Ammon's horn (tissue), 1 donor: ENCODE measurements at places on chromosomes 1 and 21.
A peak's percentile ranks its signal among the peaks of the same experiment; 100 is the strongest.

DNA sequence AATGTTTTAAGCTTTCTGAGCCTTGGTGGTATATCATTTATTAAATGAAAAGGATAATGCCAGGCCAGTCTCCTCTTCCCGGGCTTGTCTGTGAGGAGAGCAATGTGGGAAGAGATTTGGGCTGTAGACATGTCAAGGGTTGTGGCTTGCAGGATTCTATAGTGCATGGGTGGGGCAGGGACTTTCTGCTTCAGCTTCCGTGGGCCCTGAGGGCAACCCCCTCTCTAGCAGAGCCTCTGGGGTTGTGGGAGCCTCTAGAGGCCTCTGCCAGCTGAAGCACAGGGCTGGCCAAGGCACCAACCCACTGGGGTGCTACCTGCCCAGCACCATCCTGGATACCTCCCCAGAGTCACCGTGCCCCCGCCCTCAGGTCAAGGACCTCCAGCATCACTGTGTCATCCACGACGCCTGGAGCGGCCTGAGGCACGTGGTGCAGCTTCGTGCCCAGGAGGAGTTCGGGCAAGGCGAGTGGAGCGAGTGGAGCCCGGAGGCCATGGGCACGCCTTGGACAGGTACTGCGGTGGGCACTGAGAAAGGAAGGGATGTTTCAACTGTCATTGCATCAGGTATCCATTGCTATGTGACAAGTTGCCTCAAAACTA lies 30.6 kb downstream of the IL6R start:
- DNase-seq: no peak

DNA sequence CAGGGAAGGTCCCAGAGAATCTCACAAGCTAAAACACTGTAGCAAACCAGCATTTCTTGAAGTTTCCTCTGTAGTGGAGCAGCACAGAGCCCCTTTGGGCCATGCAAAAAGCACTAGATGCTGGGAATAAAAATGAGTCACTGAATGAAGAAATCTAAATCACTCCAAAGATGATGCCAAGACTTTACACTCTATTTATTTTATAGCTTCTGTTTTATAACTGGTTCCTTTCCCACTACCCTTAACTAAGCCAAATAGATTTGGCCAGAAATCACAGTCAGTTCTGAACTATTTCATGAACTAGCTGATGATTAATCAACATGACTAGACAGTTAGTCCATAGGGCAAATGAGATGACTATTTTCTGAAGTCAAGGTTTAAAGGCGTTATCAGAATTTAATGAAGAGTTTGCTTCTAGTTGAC lies 89.5 kb downstream of the SCMH1 start:
- no peak for DNase-seq

GRCh38 chr21:44942566-44942965 lies 2.7 kb downstream of the SLX9 start:
- no peak for DNase-seq

DNA sequence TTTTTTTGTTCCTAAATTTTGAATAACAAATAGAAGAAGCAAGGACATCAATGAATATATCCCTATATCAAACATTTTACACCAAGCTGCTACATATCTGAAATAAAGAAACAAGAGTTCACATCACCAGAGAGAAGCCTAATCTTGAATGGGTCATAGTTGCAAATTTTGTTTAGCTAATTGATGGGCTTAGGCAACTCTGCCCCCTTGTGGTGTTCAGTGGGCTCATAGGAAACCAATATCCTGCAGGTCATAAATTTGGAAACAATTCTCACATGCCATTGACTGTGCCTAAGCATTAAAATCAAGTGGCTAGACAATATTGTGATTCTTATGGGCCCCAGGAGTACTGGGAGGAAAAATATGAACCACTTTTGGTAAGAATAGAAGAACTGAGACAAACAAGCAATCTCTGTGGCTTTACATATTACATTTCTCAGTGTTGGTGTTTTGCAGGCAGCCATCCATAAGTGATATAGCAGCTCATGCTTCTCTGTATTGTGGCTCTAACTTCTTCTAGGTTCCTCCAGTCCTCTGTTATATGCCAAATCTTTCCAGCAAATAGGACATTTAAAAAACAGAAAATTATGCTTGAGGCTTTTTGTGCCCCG lies 1262.8 kb upstream of the PRMT6 start:
- peak; percentile 64 for DNase-seq

DNA sequence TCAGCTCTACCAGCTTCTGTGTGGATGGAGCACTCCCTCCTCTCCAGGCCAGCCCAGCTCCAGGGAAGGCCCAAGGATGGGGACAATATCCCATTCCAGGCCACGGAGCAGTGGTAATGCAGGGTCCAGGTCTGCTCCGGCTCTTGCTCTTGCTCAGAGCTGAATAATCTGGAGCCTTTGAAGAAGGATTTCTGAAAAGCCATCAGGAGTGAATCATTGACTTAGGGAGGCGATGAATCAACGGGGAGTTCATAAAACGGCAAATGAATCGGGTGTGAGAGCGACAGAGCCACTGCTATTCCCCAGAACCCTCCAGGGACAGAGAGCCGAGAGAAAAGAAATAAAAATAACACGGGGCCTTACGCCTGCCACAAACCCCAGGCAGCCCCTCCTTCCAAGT lies 7.7 kb downstream of the POU3F1 start:
- DNase-seq: no peak

DNA sequence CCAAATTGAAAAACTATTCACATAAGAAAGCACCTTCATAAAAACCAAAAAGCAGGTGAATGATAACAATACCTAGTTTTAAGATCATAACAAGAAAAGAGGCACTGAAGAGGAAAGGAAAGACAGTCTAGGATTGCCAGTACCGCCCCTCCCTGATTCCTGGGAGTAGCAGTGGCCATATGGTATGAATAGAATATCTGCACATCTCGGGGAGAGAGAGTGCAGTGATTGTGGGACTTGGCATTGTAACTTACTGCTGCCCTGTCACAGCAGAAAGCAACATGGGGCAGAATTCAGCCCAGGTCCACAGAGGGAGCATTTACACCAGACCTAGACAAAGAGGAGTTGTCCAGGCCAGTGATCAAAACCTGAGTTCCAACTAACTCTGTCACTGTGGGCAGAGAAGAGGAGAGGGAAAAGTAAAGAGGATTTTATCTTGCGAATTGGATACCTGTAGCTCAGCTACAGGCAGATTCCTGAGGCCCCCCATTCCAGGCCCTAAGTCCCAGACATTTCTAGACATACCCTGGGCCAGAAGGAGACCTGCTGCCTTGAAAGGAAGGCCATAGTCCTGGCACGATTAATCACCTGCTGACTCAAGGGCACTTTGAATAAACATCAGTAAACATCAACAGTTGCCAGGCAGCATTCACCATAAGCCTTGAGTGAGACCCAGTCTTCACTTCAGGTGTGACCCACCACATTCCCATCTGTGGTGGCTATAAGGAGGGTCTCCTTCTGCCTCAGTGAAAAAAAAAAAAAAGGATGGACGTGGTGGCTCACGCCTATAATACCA lies 397.5 kb downstream of the TGFB2 start:
- no peak for DNase-seq

DNA sequence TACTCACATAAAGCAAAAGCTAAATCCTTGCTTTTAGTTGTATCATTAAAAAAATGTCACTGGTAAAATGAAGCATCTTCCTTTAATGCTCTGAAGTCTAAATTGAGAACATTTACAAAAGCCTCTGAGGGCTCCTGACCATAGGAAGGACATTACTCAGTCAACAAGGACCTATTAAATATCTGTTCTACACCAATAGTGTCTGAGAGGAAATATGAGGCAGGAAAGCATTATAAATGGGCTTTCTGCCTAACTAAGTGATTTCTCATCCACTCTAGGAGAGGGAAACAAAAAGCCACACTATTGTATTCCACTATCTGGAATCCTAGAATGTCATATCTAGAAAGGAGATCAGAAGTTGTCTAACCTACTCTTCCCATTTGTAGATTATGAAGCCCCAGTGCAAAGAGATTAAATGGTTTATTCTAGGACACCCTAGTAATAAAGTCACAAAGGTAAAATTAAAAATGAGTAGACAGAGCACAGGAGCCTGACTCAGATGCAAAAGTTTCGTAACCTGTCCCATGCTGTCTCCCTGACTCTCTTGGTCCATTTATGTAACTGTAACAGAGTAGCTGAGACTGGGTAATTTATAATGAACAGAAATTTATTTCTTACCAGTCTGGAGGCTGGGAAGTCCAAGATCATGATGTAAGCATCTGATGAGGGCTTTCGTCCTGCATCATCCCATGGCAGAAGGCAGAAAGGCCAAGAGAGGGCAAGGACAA lies 17.6 kb downstream of the RGS1 start:
- DNase-seq: no peak

- peak; percentile 56 for DNase-seq
Observed at GRCh38 chr1:245501633-245502032, 346.8 kb downstream of the KIF26B start.

GRCh38 chr1:119462964-119463363 lies 44.0 kb upstream of the HSD3B1 start:
- DNase-seq: no peak

DNA sequence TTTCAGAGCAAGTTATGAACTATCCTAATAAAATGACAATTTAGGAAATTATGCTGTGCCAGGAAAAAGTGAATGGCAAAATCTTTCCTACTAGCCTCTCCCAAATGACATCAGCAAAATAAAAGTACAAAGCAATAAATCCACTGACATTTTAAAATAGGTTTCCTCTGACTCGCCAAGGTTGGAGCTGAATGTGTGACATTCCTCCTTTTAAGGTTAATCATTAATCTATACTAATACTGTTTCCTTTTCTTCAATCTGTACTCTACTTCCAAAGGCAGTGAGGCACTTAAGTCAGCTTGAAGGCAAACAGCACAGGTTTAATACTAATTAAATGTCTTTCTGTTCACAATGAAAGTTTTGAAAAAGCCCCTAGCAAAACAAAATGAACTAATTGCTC lies 15.7 kb downstream of the RNF19B start:
- DNase-seq: no peak

GRCh38 chr1:200405264-200405663 lies 4.6 kb downstream of the ZNF281 start:
- no peak for DNase-seq

- DNase-seq: no peak
Observed at GRCh38 chr1:26483980-26484379, 11.7 kb downstream of the HMGN2 start.

GRCh38 chr1:221494670-221495069 lies 247.2 kb downstream of the DUSP10 start:
- no peak for DNase-seq

DNA sequence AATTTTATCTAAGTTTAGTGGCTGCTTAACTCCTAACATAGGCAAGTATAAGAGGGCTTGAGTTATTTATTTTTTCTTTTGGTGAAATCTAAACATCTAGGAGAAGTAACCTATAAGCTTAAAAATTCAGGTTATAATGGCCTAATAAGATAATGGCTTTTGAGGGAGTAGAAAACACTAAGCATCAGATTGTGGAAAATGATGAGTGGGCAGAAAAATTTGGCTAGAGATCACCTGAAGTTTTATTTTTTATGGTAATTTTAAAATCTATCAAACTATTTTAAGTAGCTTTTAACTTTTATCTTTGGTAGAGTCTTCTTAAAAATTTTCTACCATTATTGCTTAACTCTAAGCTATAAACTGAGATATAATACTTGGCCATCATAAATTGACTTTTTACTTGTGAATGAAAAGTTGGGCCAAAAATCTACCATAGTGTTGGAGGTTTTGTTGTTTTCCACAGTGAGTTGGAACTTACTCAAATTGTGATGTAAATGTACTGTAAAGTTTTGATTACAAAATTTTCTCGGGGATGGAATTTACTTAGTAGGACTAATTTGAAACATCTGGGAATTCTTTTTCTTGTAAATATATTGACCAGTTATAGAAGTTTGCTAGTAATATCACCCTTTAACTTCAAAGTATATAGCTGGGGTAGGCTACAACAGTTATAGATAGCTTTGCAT lies 63.9 kb downstream of the USP25 start:
- DNase-seq: no peak
